ENCODE measurements at places on chromosomes 13 and 19.

DNA sequence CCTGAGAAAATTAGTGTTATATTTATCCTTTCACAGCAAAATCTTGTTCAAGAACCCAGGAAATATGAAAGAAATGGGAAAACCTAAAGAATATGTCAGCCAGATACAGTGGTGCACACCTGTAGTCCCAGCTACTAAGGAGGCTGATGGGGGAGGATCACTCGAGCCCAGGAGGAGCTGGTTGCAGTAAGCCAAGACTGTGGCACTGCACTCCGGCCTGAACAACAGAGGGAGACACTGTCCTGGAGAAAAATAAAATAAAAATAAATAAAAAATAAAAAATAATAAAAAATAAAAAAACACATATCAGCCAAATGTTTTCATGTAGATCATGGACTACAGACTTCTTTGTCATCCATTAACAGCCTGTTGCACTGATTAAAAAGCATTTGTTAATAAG is 244.8 kb upstream of the KLHL1 start:
- no peak for DNase-seq

DNA sequence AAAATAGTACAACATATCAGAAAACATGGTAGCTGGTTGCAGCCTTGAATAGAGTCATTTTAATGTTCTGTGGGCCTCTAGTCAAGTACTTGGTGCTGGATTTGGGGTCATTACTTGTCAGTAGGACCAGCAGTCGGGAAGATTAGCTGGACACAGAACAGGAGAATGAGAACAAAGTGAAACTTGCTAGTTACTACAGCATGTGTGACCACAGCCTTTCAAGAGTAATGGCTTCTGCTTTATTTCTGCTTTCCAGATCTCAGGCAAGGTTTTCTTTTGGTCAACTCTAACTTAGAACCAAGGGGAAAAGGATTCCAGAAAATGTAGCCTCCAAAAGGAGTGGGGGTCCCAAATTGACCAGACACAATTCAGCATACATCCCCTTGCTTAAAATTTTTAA is 17.1 kb upstream of the VWA8 start:
- no peak for DNase-seq

GRCh38 chr19:49887665-49888509 is 8.8 kb downstream of the IL4I1 start:
- no peak for DNase-seq

- DNase-seq: no peak
Observed at GRCh38 chr13:111411151-111411858, 90.9 kb downstream of the TEX29 start.

- no peak for DNase-seq
Observed at GRCh38 chr13:39577838-39578491, 25.0 kb downstream of the LHFPL6 start.

DNA sequence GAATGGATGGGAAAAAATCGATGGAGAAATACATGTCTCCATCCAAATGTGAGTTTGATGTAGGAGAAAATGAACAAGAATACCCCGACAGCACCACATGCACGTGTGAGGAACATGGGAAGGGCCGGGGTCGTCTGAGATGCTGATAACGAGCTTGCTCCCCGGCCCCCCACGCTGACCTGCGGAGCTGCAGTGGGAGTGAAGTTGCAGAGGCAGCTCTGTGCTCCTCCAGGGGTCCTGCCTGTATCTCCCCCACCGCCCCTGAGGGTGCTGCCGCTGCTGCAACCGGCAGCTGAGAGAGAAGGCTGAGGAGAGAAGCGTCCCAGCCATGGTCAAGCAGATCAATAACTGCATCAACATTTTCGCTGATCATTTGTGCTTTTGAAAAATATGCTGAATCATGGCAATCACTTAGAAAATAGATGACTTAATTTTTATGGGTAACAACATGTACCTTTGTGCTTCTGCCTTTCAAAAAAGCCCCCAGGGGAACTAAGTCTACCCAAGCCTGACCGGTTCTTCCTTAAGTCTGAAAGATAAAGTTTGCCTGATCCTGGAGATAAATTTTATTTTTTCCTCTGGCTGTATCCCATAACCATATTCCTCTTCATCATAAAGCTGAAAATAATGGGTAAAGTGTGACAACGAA is 18.2 kb upstream of the NAXD start:
- no peak for DNase-seq

- DNase-seq: no peak
Observed at GRCh38 chr13:66218583-66218982, 1011.6 kb downstream of the PCDH9 start.

DNA sequence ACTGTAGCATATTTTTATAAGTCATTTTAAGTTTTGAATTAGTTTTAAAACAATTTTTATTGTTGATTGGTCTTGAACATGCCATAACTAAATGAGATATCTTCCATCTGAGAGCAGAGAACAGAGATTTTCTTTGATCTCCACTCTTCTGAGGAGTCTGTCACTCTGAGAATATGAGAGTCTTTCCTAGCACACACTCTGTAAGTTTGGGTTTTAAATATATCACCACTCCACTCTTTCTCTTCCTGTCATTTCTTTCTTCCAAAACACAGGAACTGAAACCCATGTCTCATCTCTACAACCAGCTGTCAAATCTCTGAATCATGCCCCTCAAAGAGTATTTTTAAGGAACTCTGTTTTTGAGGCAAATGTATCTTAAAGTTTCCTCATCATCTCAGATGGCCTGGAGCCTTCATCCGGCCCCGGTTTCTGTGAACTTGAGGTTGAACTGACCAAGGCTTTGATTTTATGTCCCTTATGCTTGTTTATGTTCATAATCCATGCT is 698.2 kb upstream of the SGCG start:
- DNase-seq: no peak

GRCh38 chr13:77832339-77833100 is 86.1 kb downstream of the EDNRB start:
- DNase-seq: no peak

GRCh38 chr19:4537953-4538600 is 1.8 kb downstream of the LRG1 start:
- DNase-seq: no peak

GRCh38 chr19:16076154-16076957 is at the start of gene TPM4:
Gene TPM4 (plus strand): TSS chr19:16076495. CDS start chr19:16076566, 71 bp downstream.
- DNase-seq: peak; percentile 93

DNA sequence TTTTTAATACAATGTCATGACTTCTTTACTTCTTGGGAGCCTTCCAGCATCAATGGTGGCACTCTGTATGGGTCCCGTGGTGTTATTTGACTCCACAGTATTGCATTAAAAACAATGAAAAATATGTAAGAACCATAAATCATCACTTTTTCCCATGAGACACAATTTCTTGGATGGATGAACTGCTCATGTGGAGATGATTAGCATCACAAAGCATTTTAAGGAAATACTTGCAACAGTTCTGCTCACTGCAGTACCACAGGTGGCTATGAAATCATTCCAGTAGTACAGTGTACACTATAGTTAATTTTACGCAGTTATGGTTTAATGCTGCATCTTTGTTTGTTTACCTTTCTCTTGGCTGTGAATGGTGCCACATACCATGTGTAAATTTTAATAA is 37.2 kb upstream of the C1QTNF9B start:
- no peak for DNase-seq

DNA sequence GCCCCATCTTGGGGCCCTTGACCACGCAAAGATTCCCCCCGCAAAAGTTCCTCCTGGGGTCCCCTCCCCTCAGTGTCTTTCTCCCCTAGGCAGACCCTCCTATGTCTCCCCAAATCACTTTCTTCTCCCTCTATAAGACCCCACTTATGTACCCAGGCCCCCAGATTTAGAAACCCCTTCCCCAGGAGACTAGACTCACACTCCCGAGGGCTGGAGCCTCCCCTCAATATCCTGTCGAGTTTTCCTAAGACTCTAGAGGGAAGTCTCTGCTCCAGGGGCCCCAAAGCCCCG is 1.4 kb downstream of the SLC1A5 start:
- no peak for DNase-seq

DNA sequence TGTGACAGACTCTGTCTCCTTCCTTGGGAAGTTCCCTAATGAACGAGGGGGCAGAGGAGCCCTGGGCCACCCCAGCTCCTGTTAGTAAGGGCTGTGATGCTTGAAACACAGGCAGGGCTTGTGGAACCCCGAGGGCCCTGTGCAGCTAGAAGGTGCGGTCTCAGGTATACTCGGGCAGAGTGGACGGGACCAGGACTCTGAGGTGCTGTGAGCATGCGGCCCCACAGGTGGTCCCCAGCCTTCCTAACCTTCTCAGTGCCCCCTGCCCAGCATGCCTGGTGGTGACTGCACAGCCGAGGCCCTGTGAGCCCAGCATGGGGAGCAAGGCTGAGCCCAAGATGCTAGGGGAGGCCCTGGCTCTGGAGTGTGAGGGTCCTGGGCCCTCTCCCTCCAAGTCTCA is 4.0 kb upstream of the SIGLEC8 start:
- no peak for DNase-seq

- peak; percentile 11 for DNase-seq
Observed at GRCh38 chr13:76868371-76868770, 17.8 kb downstream of the KCTD12 start.

DNA sequence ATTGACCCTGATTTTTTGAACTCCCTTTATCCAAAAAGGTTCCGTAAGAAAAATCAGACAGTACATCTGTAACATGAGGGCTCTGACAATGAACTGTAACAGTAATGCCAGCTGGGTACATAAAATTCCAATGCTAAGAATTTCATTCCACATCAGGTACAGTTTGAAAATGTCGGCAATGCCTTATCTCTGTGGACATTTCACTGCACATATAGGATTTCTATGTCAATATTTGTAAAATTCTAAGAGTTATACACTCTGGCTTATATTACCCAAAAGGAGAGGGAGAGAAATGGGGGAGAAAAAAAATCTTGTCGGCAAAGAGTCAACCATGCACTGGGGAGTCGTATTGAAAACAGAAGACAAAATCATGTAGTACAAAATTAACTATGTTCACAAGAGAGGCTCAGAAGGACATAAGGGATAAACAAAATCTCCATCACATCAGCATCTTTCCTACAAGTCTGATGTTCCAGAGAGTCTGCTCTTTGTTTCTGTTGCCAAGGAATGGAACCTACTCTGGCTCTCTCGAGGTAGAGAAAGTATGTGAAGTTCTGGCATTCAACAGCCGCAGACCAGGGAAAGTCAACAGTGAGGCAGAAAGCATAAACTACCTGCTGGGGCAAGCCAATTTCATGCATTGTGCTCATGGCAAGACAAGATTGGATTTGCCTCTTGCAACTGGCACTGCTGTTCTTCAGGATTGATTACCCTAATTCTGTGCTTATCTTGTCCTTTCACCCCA is 72.4 kb downstream of the STARD13 start:
- DNase-seq: no peak

GRCh38 chr13:28423010-28423409 is 71.9 kb downstream of the FLT1 start:
- no peak for DNase-seq

DNA sequence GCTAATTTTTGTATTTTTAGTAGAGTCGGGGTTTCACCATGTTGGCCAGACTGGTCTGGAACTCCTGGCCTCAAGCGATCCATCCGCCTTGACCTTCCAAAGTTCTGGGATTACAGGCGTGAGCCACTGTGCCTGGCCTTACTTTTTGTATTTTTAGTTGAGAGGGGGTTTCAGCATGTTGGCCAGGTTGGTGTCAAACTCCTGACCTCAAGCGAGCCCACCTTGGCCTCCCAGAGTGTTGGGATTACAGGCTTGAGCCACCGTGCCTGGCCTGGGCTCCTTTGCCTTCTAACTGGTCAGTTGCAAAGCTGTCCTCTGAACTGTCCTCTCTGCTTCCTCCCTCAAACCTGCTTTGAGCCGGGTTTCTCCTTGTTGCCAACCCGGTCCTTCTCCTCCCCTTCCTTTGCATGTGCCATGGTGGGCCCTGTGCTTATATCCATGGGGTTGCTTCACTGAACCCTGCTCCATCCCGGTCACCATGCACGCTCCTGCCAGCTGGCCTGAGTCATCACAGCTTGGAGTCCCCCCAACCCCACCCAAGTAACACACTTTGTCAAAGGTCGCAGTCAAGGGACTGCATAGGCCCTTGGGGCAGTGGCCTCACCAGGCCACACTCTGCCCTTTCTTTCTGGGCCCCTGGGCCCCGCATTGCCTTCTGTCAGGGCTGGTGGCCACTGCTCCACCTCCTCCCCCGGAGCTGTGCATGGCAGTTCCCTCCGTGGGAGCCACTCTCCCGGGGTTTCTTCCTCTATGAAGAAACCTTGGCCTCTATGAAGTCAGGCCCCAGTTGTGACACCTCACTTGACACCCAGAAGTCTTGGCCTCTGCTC is 21.2 kb downstream of the WTIP start:
- DNase-seq: no peak

GRCh38 chr13:112643759-112644459 is 45.9 kb upstream of the ATP11A start:
- no peak for DNase-seq

DNA sequence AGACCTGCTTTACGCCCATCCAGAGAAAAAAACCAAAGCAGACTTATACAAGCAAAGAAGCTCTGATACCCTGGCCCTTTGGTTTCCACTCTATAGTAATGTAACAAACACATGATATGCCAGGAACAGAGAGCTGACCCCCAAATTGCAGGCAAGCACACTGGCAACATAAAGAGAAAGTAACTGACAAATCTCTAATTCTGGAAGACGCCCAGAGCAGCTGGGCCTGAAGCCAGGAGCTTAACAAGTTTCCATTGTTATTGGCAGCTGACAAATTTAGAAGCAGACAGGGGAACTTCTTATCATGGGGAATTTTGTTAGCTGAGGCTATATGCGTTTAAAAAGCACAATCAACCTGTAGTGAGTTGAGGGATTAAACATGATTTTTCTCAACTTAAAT is 158.0 kb downstream of the DLEU7 start:
- DNase-seq: peak; percentile 40

GRCh38 chr13:113457510-113457909 is 4.2 kb upstream of the ADPRHL1 start:
- no peak for DNase-seq

GRCh38 chr13:78030341-78030896 is 111.8 kb upstream of the EDNRB start:
- no peak for DNase-seq

GRCh38 chr19:4519521-4520277 is 1.4 kb upstream of the PLIN4 start:
- DNase-seq: no peak

- no peak for DNase-seq
Observed at GRCh38 chr13:28464861-28465460, 30.0 kb downstream of the FLT1 start.

- no peak for DNase-seq
Observed at GRCh38 chr13:101739382-101740178, 287.1 kb downstream of the ITGBL1 start.

DNA sequence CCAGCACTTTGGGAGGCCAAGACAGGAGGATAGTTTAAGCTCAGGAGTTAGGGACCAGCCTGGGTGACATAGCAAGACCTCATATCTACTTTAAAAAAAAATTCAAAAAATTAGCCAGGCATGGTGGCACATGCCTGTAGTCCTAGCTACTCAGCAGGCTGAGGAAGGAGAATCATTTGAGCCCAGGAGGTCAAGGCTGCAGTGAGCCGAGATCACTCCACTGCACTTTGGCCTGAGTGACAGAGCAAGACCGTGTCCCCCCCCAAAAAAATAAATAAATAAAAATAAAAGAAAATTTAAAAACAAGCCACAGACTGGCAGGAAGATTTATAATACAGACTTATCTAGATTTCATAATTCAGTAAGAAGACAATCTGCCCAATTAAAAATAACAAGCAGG is 14.8 kb downstream of the PSPC1 start:
- no peak for DNase-seq
